ENCODE measurements at places on chromosomes 4 and X.

DNA sequence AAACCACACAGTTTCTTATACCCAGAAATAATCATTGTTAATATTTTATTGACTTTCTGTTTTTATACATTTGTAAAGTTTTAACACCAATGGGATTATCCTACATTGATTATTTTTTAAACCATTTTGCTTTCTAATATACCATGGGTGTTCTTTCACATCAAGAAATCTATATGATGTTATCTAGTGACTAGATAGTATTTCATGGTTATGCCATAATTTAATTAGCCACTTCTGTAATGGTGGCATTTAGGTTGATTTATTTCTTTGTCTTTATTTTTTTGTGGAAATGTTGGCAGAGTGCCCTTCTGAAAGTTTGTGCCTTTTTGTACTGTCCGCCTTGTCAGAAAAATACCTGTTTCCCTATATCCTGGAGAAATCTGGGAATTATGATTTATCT is 193.3 kb downstream of the CEP135 start:
- no peak for DNase-seq

- DNase-seq: no peak
Measured at GRCh38 chr4:54669831-54670230, 12.1 kb downstream of the KIT start.

GRCh38 chrX:6660567-6661264 is 125.8 kb upstream of the VCX3A start:
- DNase-seq: no peak

DNA sequence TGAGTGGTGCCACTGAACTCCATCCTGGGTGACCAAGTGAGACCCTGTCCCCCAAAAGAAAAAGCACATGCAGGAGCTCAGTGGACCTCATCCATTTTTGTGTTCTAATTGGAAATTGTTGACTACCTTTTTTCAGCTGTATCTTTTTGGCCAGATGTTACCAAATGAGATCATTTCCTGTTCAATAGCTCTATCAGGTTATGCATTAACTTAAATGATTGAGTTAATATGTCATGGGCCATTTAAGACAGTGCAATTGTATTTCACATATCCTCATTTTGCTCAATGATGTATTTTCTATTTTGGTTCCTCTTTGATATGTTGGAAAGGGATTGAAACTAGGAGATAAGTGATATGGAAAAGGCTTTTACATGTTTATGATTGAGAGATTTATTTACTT is 26.2 kb upstream of the RHOH start:
- no peak for DNase-seq

GRCh38 chr4:42579903-42580302 is 77.0 kb downstream of the ATP8A1 start:
- no peak for DNase-seq

- DNase-seq: no peak
Measured at GRCh38 chrX:15672881-15673280, 8.3 kb upstream of the CLTRN start.

GRCh38 chrX:7841084-7841805 is 1.7 kb upstream of the VCX start:
- DNase-seq: no peak

DNA sequence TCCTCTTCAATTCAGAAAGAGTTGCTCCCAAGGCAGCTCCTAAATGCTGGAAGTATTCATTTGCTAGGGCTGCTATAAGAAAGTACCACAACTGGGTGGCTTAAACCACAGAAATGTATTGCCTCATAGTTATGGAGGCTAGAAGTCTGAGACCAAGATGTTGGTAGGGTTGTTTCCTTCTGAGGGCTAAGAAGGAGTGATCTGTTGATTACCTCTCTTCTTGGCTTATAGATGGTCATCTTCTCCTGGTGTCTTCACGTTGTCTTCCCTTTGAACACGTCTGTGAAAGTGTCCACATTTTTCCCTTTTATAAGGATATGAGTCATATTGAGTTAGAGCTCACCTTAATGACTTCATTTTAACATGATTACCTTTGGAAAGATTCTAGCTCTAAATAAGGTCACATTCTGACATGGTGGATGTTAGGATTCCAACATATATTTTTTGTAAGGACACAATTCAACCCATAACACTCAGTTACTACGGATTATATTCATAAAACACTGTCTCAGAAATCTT is 266.3 kb downstream of the SPATA18 start:
- DNase-seq: no peak
